DMS153 (cell line): ENCODE measurements at places on chromosomes 5 and 9.

DNA sequence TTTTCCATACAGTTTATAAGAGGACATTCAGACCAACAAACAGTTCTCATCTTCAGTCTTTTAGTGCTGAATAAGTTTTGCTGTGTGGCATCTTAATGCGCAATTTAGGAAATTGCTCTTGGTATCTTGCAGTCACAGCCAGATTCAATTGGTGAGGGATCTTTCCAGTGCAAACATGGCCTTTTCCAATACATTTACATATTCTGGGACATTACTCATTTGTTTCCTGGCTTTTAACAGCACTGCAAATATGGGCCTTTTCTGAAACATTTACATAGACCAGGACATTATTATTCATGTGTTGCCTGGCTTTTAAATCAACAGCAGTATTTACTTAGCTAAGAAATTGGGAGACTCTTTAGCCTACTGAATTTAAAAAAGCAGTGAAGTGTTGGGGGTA, 22.7 kb downstream of the ANKRD33B start:
- DNase-seq: no peak

- DNase-seq: no peak
Measured at GRCh38 chr5:179472174-179472573, 78.2 kb upstream of the RUFY1 start.

- no peak for DNase-seq
Measured at GRCh38 chr5:16885635-16886365, 50.3 kb downstream of the MYO10 start.

DNA sequence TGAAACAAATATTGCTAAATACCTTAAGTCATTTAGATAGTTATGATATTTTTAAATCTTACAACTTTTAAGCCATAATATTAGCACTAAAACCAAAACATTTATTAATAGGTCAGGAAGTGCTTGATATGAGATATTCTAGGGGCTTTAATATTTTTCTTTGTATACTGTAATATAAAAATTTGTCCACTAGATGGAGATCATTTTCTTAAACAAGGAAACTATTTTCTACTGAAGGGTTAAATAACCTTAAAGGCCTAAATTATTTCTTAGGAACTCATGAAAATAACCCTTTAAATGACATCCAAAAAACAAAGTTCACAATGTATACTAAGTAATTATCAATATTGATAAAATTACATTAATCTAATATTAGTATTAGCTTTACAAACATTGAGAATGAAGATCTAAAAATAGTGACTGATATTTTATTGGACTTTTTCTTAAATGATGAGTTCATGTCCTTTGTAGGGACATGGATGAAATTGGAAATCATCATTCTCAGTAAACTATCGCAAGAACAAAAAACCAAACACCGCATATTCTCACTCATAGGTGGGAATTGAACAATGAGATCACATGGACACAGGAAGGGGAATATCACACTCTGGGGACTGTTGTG, 635.7 kb downstream of the RAB3C start:
- DNase-seq: no peak

GRCh38 chr5:109177227-109177626, 232.5 kb downstream of the PJA2 start:
- no peak for DNase-seq

- DNase-seq: no peak
Measured at GRCh38 chr5:173864126-173865050, 23.8 kb upstream of the CPEB4 start.
